ENCODE measurements at places on chromosomes 2 and 18. TPM values are rescaled to one million over a fixed set of nuclear protein-coding genes. Genes with fewer than 3 reads are reported as not detected.

Gene CHRND
- total RNA-seq = not detected

Gene BUB1
- 65.2 TPM for total RNA-seq

Gene ARL5A
- total RNA-seq = 79.0 TPM

Gene ATP5MC3
- 458 TPM for total RNA-seq

Gene CXCR1
- not detected for total RNA-seq

Gene LYPD6
- total RNA-seq = not detected

Gene MAL
- 30.7 TPM for total RNA-seq

Gene TMEM169
- 0.55 TPM for total RNA-seq

Gene VIL1
- not detected for total RNA-seq

Gene KIF3C
- 5.1 TPM for total RNA-seq

Gene PPP1CB
- 225 TPM for total RNA-seq

Gene GALNT13
- total RNA-seq = not detected

Gene DNMT3A
- total RNA-seq = 87.1 TPM

Gene RGPD4
- total RNA-seq = 0.67 TPM

Gene DSC2
- total RNA-seq = not detected

Gene BMP10
- not detected for total RNA-seq

Gene DHRS9
- not detected for total RNA-seq

Gene TMEM247
- not detected for total RNA-seq

Gene PLCD4
- total RNA-seq = 0.10 TPM

Gene CGREF1
- total RNA-seq = 7.0 TPM

Gene PIEZO2
- total RNA-seq = not detected

Gene OLA1
- 154 TPM for total RNA-seq

Gene THSD7B
- not detected for total RNA-seq

Gene NEB
- 0.02 TPM for total RNA-seq

Gene SPIRE1
- 8.7 TPM for total RNA-seq

Gene DSG1
- total RNA-seq = not detected

Gene NPPC
- not detected for total RNA-seq

Gene PPP4R3B
- total RNA-seq = 74.2 TPM

Gene BCS1L
- 98.5 TPM for total RNA-seq

Gene HOXD3
- total RNA-seq = not detected

Gene REEP1
- total RNA-seq = 0.25 TPM

Gene SLC5A7
- total RNA-seq = not detected

Gene CYP26B1
- not detected for total RNA-seq

Gene VWA3B
- total RNA-seq = not detected

Gene MORN2
- 12.8 TPM for total RNA-seq

Gene ARHGAP15
- 36.4 TPM for total RNA-seq

Gene HRH4
- not detected for total RNA-seq

Gene SULT1C2
- total RNA-seq = not detected

Gene GAD1
- total RNA-seq = 0.76 TPM

Gene OTX1
- 0.13 TPM for total RNA-seq

Gene FEV
- not detected for total RNA-seq

Gene SPATA3
- 0.44 TPM for total RNA-seq

Gene CNNM3
- 29.0 TPM for total RNA-seq

Gene CLEC4F
- not detected for total RNA-seq

Gene SRD5A2
- total RNA-seq = 0.04 TPM

Gene GAL3ST2
- 0.21 TPM for total RNA-seq

Gene DLX2
- total RNA-seq = not detected

Gene HOXD12
- not detected for total RNA-seq

Gene CNNM4
- total RNA-seq = 8.4 TPM

Gene EVX2
- total RNA-seq = not detected

Gene ANO7
- total RNA-seq = 4.0 TPM

Gene NRP2
- 0.93 TPM for total RNA-seq

Gene C2orf78
- not detected for total RNA-seq

Data from activated CD8-positive, alpha-beta memory T cell treated with anti-CD3 and anti-CD28 coated beads for 36 hours (primary cell).